ENCODE measurements at places on chromosomes 12 and 14. TPM values are rescaled to one million over a fixed set of nuclear protein-coding genes. Genes with fewer than 3 reads are reported as not detected.

GRCh38 chr12:102528111-102528510 is 47.7 kb upstream of the IGF1 start:
- DNase-seq, result no peak

GRCh38 chr12:85273381-85274314 is 6.4 kb upstream of the ALX1 start:
- DNase-seq, result no peak

DNA sequence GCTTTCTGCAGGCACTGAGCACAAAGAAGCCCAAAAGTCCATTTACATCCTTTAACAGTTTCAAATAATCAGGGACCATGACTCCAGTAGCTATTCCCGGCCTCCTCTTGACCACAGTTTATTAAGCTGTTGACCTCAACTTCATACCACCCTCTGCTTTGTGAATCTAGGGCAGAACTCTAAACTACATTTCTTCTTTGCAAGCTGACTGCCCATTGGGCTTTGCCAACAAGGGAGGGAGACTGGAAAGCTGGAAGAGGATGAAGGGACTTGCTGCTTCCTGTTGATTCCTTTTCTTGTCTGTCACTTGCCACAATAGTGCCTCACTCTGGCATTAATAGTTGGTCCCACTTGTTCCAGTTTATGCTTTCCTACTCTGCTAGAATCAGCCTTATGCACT is 2.7 kb downstream of the CGRRF1 start:
- no peak for DNase-seq

DNA sequence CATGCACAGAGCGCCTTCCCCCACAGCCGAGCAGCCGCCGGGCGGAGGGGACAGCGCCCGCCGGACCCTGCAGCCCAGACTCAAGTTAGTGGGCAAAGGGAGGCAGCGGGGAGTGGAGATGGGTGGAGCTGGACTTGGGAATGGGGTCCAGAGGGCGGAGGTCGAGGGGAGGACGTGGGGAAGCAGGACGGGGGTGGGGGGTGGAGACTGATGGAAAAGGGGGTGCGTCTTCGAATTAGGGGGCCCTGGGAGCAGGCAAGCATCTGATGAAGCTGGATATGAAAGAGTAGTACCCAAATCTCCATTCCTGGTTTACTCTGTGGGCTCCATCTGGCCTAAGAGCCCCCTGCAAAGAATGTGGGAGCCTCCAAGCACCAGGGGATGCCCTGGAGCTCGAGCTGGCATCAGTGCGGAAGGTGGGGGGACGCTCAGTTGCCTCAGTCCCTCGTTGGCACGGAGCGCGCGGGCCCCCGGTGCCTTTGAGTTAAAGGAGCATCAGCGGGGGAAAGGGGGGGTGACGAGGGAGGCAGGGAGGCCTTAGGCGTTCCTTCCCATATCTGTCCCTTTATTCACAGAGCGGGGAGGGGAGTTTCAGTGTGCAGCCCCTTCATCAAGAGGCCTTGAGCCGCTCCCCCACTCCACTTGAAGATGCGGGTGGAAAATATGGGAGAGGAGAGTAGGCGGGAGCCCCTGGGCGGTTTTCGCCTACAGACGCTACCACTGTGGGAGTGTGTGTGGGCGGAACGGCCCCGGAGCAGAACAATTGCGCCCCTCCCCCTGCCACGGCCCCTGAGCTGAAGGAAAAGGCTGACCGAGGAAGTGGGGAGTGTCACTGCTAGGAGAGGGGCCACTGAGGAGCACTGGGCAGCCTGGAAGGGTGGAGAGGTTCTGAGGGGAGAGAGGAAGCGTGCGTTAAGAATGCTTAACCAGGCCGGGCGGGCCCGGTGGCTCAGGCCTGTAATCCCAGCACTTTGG is 644 bp downstream of the NAB2 start:
- peak; percentile 69 for DNase-seq

GRCh38 chr12:50187084-50187900 is 20.1 kb upstream of the CERS5 start:
- DNase-seq, result no peak

DNA sequence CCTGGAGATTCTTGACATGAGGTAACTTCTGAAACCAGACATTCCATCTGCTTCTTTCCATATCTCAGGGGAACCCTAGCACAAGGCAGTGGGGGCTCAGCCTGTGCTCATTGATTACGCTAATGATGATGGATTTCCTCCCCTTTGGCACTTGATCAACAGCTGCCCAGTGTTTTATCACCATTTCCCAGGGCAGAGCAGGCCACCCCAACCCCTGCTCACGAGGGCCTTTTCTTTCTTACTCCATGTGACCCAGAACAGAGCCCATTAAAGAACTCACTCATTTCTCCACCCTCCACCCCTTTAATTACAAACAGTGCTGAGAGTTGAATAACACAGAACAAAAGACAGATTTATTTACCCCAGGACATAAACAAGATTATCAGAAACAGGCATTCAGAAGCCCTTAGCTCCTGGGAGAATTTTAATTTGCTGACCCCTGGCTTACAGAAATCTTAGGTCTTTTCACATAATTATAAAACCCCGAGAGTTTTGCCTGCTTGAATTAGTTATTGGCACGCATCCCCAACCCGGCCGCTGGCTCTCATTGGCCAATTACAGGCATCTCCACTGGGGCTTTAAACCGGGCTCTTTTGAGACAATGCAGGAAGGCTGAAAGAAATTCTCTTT is 32.0 kb upstream of the CCDC60 start:
- DNase-seq, result peak; percentile 49

- DNase-seq, result no peak
Measured at GRCh38 chr14:45051180-45051579, 32.7 kb upstream of the PRPF39 start.

DNA sequence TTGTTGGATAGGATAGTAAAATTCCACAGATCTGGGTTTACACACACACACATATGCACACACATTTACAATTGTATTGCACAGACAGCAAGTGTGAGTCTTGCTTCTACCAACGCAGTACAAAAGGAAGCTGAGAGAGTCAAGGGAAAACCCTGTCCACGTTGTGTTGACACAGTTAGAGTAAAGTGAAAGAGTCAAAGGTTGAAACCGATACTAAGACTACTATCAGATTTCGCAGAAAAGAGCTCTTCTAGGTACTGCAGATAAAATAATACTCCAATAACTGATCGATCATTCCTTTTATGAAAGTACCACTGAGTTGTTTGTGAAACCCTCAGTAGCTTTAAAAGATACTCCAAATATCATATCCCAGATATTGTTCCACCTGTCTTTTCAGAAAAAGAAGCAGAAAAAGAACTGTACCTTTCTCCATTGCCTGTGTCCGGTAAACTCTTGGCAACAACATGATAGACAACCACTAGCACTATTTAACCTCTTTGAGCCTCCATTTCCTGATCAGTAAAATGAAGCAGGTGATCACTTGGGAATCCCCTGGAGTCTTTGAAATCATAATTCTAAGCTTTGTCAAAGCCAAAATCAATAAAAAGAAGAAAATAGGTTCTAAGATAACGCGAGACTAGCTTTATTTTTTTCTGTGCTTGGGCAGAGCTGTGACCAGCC is 224.6 kb upstream of the FOXN3 start:
- DNase-seq, result no peak

- no peak for DNase-seq
Measured at GRCh38 chr12:54421879-54422250, 2.8 kb upstream of the ITGA5 start.

DNA sequence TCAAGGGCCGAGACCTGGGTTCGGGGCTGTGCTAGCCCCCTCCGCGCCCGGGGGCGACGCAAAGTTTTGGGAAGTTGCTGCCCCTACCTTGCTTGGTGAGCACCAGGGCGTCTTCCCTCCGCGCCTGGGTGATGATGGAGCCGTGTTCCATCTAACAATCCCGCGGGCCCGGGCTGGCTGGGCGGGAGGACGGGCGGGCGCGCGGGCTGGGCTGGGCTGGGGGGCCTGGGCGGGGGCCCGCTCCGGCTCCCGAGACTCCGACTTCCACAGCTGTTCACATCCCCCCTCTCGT is 298 bp downstream of the CTDSP2 start:
- no peak for DNase-seq

DNA sequence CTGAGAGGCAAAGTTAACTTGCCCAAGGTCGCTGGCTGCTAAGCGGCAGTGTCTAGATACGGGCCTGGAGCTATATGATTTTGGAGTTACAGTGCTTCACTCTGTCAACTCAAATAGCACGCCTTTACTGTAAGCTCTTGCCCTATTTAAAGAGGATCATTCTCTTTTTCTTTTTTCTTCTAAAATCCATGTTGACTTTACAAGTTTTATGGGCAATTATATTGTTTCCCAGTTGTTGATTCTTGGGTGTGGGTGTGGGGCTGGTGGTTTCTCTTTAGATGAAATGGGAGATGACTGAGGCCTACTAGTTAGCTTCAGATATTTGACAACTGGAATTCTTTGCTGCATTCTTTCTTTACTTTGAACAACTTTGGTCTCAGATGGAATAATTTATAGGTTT is 70.7 kb downstream of the C12orf75 start:
- no peak for DNase-seq

DNA sequence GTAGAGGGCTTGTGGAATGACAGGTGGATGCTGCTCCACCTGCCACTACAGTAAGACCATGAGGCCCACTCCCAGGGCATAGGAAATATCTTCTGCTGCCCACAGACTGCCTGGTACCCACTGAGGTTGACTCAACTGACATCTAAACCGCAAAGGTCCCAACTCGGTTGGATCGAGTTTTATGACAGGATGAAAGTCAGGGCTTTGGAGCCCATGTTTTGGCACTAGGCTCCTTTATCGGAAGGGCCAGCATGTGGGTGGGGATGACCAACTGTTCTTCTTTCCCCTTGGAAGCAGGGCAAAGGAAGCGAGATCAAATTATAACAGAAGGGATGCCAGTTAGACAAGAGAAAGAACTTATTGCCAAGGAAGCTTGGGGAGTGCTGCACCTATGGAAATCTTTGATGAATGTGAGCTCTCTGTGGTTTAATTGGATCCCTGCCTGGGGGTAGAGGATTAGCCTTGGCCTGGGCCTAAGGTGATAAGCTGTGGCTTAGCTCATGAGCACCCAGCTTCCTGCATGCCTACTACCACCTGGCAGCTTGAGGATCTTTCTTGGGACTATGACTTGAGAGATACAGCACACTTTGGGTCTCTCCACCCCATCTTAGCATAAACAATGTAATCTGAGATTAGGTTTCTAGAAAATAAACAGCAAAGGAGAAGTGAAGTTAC is 121.8 kb downstream of the KCNA5 start:
- no peak for DNase-seq

- DNase-seq, result no peak
Measured at GRCh38 chr12:77351860-77352259, 286.5 kb upstream of the E2F7 start.

HOXC6 gene
- polyA plus RNA-seq, result 9.1 TPM

PMEL gene
- polyA plus RNA-seq, result 2.7 TPM

SSPN gene
- 5.9 TPM for polyA plus RNA-seq

FAIM2 gene
- 6.3 TPM for polyA plus RNA-seq

LRFN5 gene
- not detected for polyA plus RNA-seq

SLC2A14 gene
- polyA plus RNA-seq, result 0.39 TPM

Data from SK-N-SH (cell line).